ENCODE measurements at places on chromosomes 12 and 14.

- no peak for DNase-seq
These were observed 344.0 kb upstream of the PRICKLE1 start for GRCh38 chr12:42933461-42934081.

DNA sequence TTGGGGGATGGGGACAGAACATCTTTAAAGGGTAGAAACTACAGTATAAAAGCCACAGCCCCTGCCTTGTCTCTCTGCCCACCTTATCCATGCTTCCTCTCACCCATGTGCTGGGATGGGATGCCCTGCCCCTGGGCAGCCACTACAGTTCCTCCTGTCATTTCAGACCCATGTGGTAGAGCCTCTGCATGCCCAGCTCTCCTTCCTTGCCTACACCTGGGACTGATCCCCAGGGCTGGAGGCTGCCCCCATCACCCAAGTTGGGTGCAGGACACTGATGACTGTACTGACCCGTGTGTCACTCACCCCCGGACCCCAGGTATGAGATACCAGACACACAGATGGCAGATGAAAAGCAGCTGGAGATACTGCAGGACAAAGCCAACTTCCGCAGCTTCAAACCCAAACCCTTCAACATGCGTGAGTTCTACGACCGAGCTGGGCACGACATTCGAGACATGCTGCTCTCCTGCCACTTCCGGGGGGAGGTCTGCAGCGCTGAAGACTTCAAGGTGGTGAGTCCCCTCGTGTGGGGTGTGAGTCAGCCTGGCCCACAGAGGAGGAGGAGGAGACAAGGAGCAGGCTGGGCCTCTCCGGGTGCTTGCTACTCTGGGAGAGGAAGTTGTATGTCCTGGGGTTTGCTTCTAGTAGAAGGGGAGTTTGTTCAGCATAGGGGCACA, 2.2 kb downstream of the ASIC1 start:
- no peak for DNase-seq

DNA sequence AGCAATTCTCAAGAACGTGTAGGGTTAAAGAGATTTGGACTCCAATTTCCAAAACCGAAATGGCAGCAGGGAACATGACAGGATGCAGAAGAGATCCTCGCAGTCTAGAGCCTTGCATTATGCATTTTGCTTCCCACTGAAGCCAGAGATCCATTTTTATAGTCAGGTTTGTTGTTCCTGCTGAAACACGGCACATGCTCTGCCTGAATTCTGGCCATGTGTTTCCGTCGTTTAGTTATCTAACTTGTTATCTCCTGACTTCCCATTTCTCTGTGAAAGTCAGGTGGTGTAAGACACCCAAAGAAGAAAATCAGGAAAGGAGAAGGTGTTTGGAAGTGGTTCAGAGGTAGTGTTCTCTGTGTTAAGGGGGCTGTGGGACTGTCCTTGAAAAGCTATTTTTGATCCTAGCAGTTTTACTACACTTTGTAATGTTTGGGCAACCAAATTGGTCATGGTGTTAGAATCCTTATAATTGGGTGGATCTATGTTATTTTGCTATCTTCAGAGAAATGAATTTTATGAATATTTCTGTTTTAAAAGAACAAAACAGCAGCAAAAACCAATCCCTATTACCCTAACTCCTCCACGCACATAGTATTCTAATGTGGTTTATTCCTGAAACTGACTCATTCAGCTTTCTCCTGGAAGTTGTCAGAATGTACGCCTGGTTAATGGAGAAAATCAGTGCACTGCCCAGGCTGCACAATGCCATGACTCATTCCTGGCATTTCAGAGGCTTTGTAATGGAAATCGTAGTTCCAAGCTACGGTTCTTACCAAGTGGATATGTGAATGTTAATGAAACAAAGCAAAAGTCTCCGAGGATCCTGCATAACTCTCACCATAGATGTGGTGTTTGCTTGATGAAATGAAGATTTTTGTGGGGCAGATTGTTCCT, 110.1 kb downstream of the SAMD4A start:
- no peak for DNase-seq

- DNase-seq, result no peak
These were observed 155.8 kb upstream of the PKP2 start for GRCh38 chr12:33052141-33053051.

DNA sequence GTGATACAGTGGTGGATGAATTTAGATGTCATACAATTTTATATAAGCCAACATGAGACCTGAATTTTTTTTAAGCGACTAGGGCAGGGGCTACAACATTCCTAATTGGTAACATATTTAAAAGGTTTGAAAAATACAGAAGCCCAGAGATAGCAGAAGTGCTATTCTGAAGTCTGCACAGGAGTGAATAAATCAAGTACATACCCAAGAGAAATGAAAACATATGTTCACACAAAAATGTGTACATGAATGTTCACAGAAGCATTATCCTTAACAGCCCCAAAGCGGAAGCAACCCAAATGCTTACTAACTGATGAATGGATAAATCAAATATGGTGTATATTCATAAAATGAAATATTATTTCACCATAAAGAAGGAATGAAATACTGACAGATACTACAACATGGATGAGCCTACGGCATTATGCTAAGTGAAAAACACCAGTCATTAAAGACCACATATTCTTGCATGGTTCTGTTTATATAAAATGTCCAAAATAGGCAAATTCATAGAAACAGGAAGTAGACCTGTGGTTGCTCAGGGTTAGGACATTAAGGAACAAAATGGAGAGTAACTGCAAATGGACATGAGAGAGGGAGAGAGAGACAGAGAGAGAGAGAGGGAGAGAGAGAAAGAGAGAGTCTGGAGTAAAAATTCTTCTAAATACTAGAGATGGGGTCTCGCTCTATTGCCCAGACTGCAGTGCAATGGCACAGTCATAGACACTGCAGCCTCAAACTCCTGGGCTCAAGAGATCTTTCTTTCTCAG, 28.0 kb upstream of the GXYLT1 start:
- no peak for DNase-seq

GRCh38 chr14:70472253-70473159, 20.5 kb downstream of the ADAM21 start:
- no peak for DNase-seq

- no peak for DNase-seq
These were observed 46.6 kb upstream of the LRIG3 start for GRCh38 chr12:58966939-58967338.

DNA sequence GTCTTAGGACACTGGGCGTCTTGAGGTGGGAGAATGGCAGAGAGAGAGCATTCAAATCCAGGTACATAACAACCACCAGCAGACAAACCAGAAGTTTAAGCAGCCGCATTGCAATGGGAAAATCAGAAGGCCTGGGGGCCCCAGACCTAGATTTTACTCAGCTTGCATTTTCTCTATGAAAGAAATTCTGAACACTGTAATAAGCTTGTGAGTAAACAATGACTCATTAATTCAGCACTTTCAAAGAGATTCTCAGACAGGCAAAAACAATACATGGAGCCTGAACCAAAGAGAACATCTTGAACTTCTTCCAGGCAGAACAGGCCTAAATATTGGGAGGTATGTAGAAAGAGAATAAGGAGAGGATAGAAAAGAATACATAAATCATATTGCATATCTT, 69.8 kb upstream of the IFNG-AS1 start:
- DNase-seq, result no peak

DNA sequence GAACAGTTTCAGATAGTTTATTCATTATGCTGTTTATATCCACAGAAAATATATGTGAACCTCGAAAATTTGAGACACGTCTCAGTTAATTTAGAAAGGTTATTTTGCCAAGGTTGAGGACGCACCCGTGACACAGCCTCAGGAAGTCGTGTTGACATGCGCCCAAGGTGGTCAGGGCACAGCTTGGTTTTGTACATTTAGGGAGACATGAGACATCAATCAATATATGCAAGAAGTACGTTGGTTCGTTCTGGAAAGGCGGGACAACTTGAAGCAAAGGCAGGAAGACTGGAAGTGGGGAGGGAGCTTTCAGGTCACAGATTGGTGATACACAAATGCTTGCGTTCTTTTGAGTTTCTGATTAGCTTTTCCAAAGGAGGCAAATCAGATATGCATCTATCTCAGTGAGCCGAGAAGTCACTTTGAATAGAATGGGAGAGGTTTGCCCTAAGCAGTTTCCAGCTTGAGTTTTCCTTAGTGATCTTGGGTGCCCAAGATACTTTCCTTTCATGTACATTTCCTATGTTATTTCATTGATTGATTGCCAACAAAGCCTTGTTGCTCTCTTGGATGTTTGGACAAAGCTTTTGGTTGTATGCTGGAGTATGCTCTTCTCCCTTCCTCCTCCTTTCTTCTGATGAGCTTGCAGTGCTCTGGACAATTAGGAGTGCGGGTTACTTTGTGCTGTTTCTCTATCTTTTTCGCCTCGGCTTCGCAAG, 3.2 kb downstream of the SNAPC1 start:
- DNase-seq, result no peak

DNA sequence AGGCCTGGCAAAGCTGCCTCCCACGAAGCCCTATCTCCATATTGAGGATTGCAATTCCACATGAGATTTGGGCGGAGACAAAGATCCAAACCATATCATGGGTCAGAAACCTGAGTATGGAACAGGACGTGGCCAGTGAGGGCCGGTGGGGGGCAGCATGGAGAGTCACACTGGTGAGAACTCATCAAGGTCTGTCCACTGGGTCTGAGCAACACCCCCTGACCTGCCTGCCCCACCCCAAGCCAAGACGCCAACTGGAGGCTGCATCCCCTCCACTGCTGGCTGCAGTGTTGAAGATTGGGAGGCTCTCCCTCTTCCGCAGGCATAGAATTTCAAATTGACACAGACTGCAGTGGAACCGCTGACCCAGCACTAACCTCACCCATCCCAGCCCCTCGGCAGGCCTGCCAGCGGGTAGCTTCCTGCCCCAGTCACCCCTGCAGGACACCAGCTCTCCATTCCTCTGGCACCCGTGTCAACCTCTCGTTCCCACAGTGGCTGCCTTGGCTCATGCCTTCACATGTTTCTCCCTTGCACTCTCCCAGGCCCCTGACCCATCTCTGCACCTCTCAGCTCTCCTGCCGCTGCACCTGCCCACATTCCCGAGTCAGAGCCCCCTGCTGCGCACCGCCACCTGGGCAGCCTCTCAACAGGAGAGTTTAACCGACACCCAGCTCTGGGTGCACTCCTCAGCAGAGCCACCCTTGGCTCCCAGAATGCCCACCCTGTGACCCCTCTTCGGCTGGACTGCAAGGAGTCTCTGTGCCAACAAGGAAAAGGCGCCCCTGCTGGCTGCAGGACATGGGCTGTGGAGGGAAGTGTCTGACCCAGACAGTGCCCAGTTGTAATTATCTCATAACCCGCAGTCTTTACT, 45.2 kb upstream of the PPP2R5C start:
- DNase-seq, result no peak

DNA sequence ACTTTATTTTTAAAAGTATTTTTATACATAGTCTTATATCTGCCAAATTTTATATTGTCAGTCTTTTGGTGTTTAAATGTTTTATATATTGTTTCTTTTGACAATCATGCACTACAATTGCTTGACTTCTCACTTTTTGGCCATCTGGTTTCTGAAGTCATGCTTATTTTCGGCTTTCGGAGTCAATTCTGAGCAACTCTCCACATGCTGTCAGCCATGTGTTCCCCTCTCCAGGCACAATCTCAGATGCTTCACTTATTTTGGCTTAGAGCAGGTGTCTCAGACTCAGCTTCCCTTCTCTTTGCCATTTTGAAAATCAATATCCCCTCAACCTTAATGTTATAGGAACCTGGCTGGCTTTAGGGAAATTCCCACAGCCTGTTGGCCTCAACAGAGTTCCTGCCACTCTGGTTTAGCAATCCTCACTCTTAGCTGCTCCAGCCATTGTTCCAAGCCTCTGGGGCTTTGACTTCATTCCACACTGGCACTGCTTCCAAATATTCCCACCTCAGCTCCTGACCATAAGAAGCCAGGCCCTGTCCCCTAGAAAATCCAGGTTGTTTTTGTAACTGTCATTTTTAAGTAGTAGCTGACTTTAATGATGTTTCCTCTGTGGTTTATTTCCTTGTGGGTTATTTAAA, 125.5 kb upstream of the FAR2 start:
- no peak for DNase-seq

DNA sequence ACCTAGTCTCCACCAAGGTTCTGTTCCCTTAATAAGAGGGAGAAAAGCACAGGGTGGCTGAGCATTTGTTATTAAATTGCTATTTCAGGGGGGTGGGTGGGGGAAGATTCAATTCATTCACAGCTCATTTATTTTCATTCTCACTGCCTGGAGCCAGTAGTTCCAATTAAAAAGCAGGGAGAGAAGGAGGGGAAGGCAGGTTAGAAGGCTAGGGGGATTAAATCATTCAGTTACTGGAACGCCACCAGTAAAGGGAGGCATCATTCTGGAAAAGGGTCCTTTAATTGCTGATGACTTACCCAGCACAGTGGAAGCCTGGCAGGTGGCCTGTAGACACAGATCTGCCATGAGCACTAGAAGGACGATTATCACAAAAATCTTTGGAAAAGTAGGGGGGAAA, 47.4 kb downstream of the NIN start:
- DNase-seq, result no peak

- no peak for DNase-seq
These were observed 52.1 kb downstream of the EID3 start for GRCh38 chr12:104355630-104356029.

DNA sequence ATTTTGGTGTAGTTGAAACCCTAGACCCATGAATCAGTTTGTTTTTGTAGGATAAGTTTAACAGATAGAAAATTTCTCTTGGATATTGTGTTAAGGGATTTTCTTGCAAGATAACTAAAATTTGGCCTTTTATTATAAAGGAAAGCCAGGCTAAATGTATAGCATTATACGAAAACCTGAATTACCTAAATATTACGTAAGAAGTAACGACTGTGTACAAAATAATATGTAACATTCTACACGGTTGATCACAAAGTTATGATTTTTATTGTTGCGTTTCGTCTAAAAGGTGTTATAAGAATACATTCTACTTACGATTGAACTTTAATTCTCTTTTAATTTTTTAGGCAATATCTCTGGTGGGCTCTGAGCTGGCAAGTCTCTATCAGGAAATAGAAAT, 63.9 kb downstream of the KNTC1 start:
- no peak for DNase-seq

GRCh38 chr12:2114071-2114470, 61.3 kb downstream of the CACNA1C start:
- no peak for DNase-seq

GRCh38 chr12:102847131-102847530, 69.9 kb downstream of the PAH start:
- DNase-seq, result no peak

DNA sequence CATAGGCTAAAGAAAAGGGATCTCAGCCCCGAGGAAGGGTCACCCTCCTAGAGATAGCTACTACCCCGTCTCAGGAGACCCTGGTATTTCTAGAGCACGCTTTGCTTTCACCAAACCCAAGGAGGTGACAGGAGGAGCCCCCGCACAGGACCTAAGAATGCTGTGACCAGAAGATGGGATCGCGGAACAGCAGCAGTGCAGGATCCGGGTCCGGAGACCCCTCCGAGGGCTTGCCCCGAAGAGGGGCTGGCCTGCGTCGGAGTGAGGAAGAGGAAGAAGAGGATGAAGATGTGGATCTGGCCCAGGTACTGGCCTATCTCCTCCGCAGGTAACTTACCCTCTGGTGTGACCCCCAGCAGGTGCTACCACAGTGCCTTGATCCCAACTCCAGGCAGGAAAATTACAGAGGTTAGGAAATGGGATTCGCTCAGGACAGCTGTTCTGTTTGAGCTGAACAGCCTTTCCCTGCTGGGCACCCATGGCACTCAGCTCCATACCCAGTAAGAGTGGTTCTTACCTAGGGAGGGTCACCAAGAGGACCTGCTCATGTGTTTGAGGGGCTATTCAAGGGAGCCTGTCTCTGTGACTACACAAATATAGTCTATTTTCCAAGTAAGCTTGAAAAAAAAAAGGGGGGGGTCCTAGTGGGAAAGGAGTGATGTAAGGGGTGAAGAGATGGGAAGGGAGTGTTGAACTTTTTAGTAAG, 826 bp upstream of the NRL start:
- DNase-seq, result no peak

- no peak for DNase-seq
These were observed 90.0 kb downstream of the LRRC74A start for GRCh38 chr14:76916040-76916715.

All from omental fat pad (tissue), 4 donors.